T-helper 9 cell (primary cell): ENCODE measurements at places on chromosomes 12 and 14.

- no peak for DNase-seq
Observed at GRCh38 chr14:22414876-22415604, 174.0 kb downstream of the DAD1 start.

DNA sequence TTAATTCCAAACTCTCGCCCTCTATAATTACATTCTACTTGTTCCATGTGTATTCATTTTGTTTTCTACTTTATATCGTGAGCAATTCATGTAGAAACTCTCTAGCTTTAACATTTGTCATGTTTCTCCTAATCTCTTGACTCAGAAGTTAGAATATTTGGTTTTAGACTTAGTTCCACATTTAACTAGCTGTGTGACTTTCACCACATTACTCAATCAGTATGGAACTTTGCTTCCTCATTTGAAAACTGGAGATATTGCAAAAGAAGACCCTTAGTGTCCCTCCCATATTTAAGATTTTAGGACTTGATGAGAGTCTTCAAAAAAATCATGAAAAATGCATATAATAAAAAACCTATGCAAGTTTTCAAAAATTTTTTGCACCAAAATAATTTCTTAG, 447.5 kb downstream of the GXYLT1 start:
- no peak for DNase-seq

GRCh38 chr14:94536836-94537235, 24.4 kb upstream of the SERPINA4 start:
- DNase-seq = no peak

DNA sequence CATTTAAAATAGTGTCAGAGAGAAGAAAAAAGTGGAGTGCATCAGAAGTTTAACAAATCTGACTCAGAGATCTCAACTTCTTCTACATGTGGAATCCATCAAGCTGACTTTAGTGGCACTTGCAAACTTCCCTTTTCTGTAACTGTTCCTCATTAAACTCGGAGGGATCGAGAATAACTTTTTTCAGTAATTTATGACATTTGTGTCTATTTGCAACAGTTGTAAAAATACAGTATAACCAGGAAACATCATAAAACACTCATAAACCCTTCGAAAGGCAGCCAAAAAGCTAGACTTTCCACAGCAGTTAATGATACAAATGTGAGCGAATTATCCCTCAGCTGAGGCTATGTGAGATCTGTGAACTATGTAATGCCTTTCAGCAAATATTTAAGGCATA, 1936.8 kb upstream of the SEL1L start:
- no peak for DNase-seq

DNA sequence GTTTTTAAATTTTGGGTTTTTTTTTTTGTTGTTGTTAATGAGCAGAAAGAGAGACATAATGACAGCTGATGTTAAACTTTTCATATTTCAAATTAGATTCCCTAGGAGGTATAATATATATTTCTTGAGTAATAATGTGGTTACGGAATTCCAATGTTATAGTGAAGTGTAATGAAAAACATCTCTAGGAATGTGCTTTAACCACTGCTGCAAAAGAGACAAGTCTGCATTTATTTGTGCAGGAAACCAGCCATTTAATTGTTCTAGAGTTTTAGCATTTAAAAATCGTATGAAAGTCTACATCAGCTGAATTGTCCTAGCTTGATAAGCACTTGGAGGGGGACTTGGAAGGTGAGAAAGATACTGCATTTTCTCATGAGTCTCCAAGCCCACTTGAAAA, 14.3 kb downstream of the SERPINA10 start:
- DNase-seq = no peak

- DNase-seq = no peak
Observed at GRCh38 chr12:108928695-108929094, 48.8 kb downstream of the DAO start.

GRCh38 chr14:93019970-93020369, 95.8 kb downstream of the ITPK1 start:
- no peak for DNase-seq

DNA sequence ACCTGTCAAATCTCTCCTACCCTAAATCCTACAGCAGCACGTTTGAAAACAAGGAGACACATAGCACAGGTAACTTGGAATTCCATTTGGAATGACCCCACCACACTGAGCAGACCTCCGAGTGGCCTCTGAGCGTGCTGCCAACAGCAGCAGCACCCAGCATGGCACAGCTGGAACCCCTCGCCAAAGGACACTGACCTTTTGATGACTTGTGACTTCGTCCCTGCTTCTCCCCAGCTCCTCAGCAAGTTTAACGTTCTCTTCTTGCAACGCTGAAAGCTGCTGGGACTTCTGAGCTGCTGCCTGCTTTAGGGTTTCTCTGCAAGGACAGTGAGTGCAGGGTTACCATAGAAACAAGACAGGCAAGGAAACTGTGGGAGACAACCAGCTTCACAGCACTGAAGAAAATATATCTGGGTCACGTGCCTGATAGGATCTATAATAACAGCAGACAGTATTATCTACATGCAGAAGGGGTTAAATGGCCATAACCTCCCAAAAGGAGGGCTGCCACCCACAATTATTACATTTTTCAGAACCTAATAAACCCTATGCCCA, 43.3 kb upstream of the VPS33A start:
- no peak for DNase-seq

GRCh38 chr12:74988156-74988555, 221.5 kb downstream of the KCNC2 start:
- DNase-seq = no peak

GRCh38 chr14:21142357-21142756, 13.5 kb downstream of the OR5AU1 start:
- no peak for DNase-seq

DNA sequence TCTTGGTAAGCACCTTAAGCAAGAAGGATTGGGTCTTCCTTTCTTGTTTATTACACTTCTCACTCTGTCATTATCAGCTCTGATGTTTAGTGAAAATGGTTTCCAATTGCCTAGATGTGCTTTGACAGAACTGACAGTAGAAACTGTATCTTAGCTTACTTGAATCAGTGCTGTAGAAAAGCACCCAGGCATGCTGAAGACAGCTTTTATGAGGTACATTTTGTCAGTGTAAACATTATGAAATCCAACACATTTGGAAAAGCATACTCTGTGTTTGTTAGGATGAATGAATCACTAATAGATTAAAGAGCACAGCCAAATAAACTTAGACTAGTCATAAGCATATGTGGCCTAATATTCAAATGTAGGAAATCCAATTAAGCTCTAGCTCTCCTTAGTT, 290.2 kb upstream of the NPAS3 start:
- no peak for DNase-seq

DNA sequence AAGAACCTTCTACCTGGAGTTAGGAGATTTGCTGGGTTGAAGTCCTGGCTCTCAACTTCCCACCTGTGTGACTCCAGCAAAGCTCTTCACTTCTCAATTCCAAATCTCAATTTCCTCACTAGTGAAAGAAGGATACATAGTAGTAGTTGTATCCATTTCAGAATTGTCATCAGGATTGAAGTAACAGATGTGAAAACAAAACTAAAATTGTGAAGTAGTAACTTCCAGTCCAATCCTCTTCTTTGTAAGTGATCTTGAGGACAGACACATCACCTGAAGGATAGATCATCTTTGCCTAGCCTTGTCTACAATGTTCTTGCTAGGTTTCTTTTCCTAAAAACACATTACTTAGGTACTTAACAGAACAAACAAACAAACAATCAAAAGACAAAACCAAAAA, 1.2 kb upstream of the LRRK2 start:
- DNase-seq = no peak

DNA sequence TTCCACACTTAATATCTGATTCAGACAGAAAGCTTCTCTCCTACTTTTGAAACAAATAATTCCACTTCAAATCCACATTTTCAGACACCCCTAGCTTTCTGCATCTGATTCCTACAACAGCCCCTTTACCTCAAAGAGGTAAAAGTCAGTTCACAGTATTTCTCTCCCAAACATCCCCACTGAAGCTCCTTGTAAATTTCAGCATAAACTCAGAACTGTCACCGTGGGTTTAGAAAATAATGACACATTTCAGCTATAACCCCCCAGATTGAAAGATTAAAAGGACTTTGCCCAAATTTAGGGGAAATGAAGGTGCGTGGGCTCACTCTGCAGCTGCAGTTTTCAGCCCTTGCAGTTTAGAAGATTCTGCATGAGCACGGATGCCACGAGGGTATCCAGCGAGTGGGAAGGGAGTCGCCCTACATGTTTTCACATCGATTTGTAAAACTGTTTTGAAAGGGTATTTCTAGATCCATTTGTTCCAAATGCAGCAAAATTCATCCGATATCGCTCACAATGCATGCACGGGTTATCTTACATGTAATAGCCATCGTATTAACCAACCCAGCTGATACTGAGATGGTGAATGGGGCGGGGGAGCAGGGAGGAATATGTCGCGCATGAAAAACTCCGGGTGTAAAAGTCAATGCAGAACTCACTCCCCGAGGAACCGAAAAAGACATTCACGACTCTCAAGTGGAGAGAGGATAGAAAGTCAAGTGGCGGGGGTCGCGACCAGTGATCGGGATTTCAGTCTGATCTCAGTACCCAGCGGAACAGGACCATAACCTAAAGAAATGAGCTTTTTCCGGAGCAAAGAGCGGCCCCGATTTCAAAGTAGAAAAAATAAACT, 5.0 kb upstream of the CCND2 start:
- peak; percentile 16 for DNase-seq

DNA sequence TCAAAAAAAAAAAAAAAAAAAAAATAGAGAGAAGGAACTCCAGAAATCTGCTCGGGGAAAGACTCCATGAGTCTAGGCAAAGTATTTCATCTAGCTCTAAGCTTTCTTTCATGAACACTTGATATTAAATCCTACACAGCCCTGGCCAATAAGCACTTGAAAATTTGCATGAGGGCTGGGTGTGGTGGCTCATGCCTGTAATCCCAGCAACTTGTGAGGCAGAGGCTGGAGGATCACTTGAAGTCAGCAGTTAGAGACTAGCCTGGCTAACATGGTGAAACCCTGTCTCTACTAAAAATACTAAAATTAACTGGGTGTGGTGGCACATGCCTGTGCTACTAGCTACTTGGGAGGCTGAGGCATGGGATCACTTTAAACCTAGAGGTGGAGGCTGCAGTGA, 13.1 kb upstream of the METAP2 start:
- DNase-seq = no peak

DNA sequence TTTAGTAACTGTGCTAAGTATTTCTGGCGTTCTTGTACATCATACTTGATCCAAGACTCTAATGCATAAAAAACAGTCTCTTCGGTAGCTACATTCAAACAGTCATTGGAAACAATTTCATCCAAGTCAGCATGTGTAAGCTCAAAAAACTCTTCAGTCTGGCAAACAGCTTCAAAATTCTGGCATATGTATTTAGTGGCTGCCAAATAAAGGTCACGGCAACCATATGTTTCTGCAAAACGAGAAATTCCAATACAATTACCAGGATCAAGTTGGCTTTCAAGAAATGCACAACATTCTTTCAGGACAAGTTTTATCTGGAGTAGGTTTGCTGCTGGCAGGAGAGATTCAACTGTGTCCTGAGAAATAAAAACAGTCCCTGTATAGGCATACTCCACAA, 16.5 kb downstream of the KLHL28 start:
- no peak for DNase-seq

GRCh38 chr14:96741151-96741977, 55.8 kb upstream of the VRK1 start:
- peak; percentile 73 for DNase-seq

- DNase-seq = no peak
Observed at GRCh38 chr14:101508196-101508947, 52.9 kb upstream of the DIO3 start.

DNA sequence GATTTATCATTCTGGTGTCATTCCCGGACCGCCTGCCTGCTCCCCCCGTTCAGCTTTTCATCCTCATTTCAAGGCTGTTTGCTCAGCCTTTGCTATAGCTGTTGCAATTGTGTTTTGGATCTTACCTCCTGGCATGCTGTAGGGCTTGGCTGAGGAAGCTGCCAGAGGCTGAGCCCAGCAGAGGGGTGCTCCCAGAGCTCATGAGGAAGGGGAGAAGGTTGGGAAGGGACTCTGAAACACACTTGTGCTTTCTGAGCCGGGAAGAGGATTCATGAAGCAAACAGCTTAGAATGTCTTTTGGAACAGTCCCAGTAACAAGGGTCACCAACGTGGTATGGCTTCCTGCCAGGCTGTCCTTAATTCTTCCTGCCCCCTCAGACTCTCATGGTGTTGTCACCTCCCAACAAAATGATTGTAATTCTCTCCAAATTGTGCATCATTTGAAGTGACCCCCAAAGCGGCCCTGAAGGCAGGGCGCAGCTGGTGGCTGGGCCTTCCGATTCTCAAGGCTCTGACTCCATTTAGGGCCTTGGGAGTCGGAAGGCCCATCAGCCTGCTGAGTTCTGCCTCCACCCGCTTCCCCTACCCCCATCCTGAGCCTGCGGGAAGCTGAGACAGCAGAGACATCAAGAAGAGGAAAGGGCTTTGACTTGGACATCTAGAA, 111.9 kb upstream of the ARHGAP5 start:
- DNase-seq = no peak

DNA sequence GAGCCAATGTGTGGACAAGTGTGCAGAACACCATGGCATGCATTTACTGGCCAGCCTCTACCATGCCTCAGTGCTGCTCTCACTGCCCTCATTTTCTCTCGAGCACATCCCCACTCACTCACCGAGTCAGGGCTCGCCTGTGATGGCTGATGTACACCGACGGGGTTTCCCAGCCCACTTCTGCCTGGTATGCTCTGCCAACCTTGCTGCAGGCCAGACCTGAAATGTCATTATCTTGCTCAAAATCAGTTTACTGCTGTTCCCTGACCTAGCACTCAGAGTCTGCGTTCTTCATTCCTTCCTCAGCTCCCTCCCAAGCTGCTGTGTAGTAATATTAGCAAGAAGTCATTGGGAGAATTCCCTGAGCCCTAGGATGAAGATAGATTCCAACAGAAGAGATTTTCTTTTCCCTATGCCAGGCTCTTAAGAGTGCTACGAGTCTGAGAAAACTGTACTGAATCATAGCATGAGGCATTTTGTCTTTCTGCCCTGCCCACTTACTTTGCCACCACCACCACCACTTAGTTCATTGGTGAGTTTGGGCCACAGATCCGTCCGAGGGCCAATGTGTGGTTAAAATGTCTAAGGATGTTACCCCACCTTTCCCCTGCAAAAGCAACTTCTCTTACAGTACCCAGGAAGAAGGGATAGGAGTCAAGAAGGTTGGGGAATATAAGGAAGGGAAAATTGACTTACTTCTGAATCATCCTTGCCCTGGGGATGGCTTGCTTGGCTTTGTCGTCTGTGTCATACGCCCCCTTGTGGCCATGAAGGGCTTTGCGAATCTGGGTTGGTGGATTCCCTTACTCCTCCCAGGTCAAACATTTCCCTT, 51.0 kb downstream of the BMAL2 start:
- peak; percentile 40 for DNase-seq
